Caco-2 (cell line): ENCODE measurements at places on chromosomes 3 and 15. TPM values are rescaled to one million over a fixed set of nuclear protein-coding genes. Genes with fewer than 3 reads are reported as not detected.

Gene COX17
- total RNA-seq, result 43.6 and 44.9 TPM in 2 replicates

Gene LYSMD2
- total RNA-seq, result 0.29 and 0.63 TPM in 2 replicates

Gene CCR5
- not detected in 2 replicates for total RNA-seq

Gene RASL12
- 6.0 and 6.4 TPM in 2 replicates for total RNA-seq

Gene ARF4
- total RNA-seq, result 194 and 204 TPM in 2 replicates

Gene FAIM
- 19.4 and 22.5 TPM in 2 replicates for total RNA-seq

Gene STRIT1
- total RNA-seq, result not detected in 2 replicates

Gene ARNT2
- total RNA-seq, result 0.07 and 0.23 TPM in 2 replicates

GRCh38 chr15:90829942-90830440, 38.4 kb upstream of the FURIN start:
- H3K36me3 ChIP-seq, result no peaks in the 10 kb centered on the region
- no peak for DNase-seq
- no peaks in the 10 kb centered on the region for H3K27me3 ChIP-seq

GRCh38 chr15:44300572-44300971, 12.1 kb downstream of the GOLM2 start:
- H3K27me3 ChIP-seq, result no peaks in the 10 kb centered on the region
- H3K4me3 ChIP-seq, result no peak overlapping the region
- no peak overlapping the region for H3K27ac ChIP-seq
- DNase-seq, result no peak
- peaks cover 11% of the 10 kb centered on the region; the same call in 1 of the 2 replicates for H3K4me1 ChIP-seq

DNA sequence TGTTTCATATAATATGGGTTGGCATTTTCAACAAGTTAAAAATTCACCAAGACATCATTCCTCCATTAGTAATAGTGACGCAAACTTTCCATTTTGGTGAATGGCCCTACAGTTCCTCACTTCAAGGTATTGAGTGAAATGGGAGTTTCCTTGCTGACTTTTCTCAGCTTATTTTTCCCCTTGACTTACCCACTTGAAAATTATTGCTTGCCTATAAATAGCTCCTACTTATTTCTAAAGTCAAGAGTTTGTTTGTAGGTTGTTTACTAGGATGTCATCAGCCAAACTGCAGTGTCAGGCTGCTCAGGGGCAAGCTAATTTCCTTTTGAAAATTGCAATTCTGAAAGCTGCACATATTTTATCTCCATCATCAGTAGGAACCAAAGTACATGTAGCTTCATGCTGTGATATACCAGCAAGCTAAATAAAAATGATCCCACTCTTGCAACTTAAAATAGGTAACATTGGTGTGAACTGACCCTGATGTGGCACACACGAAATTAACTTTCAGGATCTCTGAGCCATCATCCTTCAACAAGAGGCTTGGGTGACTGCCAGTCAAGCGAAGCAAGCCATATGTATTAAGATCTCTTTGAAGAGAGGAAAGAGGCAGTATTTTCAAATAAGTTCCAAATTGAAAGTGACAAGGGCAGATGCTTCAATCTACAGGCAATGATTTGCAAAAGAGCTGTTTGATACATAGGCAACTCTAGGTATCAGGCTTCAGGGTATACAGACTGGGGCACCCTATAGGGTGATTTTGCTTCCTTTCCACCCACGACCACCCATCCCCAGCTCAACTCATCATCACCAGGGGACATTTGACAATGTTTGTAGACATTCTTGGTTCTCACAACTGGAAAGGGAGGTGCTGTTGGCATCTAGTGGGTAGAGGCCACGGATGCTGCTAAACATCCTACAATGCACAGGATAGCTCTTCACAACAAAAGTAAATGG, 66.8 kb upstream of the RASGRP1 start:
- H3K27me3 ChIP-seq, result no peaks in the 10 kb centered on the region
- DNase-seq, result no peak
- peaks cover 11% of the 10 kb centered on the region; the same call in 1 of the 2 replicates for H3K4me1 ChIP-seq

GRCh38 chr15:47754312-47754711, 37.0 kb downstream of the SEMA6D start:
- no peaks in the 10 kb centered on the region for H3K4me1 ChIP-seq
- DNase-seq, result no peak
- no peaks in the 10 kb centered on the region for H3K36me3 ChIP-seq
- H3K27ac ChIP-seq, result no peak overlapping the region
- no peaks in the 10 kb centered on the region for H3K27me3 ChIP-seq

GRCh38 chr3:149767720-149768119, 15.4 kb upstream of the COMMD2 start:
- no peak overlapping the region for H3K4me3 ChIP-seq
- no peaks in the 10 kb centered on the region for H3K36me3 ChIP-seq
- DNase-seq, result no peak
- no peak overlapping the region for H3K27ac ChIP-seq
- H3K27me3 ChIP-seq, result no peaks in the 10 kb centered on the region

DNA sequence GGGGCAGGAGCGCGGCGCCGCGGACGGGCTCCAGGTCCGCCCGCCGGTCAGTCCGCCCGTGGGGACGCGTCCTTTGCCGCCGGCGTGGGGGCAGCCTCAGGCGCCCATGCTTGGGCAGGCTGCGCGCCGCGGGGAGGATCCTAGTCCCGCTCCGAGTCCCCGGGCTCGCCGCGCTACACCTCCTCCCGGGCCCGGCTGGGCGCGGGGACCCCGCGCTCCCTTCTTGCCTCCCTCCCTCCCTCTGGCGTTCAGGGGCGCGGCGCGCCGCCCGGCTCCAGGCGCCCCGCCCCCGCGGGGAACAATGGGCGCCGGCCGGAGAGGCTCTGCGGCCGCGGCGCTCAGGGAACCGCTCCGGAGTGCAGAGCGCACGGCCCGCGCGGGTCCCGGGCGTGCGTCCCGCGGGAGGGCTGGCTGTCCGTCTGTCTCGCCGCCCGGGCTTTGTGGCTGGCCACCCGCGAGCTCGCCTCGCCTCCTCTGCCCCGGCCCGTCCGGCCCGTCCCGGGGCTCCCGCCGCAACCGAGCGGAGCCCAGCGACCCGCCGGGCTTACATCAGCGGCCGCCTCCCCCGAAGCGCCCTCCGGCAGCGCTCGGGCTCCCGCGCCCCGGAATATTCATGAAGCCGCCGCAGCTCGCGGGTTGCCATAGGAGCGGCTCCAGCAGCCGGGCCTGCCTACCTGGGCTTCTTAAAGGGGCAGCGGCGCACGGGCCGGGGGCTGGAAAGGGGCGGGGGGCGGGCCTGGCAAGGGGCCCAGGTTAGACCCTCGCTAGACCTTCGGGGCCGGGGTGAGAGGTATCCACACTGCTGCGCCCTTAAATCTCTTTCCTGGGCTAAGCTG, at the start of gene HCN4:
Gene HCN4, minus strand, starts transcription at position 658 of the 836 bp plus-strand sequence. CDS start 688 bp downstream, outside the sequence.
- no peak within 1 kb of the TSS for H3K27ac ChIP-seq
- H3K36me3 ChIP-seq, result no peaks in the 10 kb centered on the region
- H3K4me1 ChIP-seq, result no peaks in the 10 kb centered on the region

DNA sequence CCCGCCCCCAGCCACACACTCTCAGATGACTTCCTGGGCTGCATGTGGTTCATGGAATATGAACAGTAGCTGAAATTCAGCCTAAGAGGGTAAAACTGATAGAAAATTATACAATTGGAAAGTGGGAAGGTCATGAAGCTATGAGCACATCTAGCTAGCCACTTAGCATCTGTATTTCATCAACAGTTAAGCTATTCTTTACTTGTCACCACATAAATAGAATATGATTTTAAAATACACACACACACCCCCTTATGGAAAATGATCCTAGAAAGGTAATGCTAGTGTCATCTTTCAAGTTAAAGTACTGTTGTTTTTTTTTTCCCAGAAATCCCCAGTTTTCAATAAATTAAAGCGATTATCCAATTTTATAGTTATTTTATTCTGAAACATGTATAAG, 3.6 kb downstream of the MAP4 start:
- H3K4me1 ChIP-seq, result peaks cover 27% of the 10 kb centered on the region
- no peak overlapping the region for H3K27ac ChIP-seq
- DNase-seq, result no peak
- no peak overlapping the region for H3K4me3 ChIP-seq
- no peaks in the 10 kb centered on the region for H3K36me3 ChIP-seq
- H3K27me3 ChIP-seq, result no peaks in the 10 kb centered on the region

GRCh38 chr3:44198284-44199269, 43.1 kb upstream of the TOPAZ1 start:
- H3K4me1 ChIP-seq, result peaks cover 10% of the 10 kb centered on the region; the same call in 1 of the 2 replicates
- H3K27ac ChIP-seq, result no peak overlapping the region
- H3K36me3 ChIP-seq, result no peaks in the 10 kb centered on the region
- no peak overlapping the region for H3K4me3 ChIP-seq

DNA sequence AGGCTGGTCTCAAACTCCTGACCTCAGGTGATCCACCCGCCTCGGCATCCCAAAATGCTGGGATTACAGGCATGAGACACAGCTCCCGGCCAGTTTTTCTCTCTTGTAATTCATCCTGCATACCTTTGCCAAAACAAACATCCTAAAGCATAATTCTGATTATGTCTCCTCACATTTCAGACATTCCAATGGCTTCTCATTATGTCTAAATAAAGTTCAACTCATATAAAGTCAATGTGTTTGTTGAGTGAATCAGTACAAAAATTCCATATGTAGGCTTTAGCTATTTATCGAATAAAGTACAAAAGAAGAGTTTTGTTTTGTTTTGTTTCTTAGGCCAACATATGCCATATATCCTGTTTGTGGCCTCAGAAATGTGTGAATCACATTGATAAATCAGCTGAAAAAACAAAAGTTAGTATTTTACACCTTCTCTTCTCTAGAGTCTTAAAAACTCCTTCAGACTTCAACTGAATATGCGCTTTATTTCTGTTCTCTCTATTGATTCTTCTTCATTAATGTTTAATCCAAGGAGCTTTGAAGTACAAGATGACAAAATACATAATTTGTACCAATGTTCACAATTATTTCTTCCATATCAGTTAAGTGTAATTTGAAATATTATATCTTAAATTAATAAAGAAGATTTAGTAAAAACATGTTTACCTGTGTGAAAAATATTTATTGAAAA, 165.8 kb downstream of the MECOM start:
- H3K36me3 ChIP-seq, result no peaks in the 10 kb centered on the region
- H3K27me3 ChIP-seq, result no peaks in the 10 kb centered on the region
- peaks cover 4% of the 10 kb centered on the region; the same call in 1 of the 2 replicates for H3K4me1 ChIP-seq
- no peak overlapping the region for H3K27ac ChIP-seq

GRCh38 chr3:126895178-126896066, 87.5 kb upstream of the PLXNA1 start:
- peak; percentile 53 for DNase-seq
- H3K36me3 ChIP-seq, result no peaks in the 10 kb centered on the region
- no peaks in the 10 kb centered on the region for H3K27me3 ChIP-seq
